ENCODE measurements at places on chromosomes 4 and X. TPM values are rescaled to one million over a fixed set of nuclear protein-coding genes. Genes with fewer than 3 reads are reported as not detected.

The BEX1 gene
- 0.14 TPM for polyA plus RNA-seq

The TCEAL2 gene
- polyA plus RNA-seq = 3.5 TPM

The GLRB gene
- 0.14 TPM for polyA plus RNA-seq

The NALF2 gene
- polyA plus RNA-seq = 0.06 TPM

The NKX6-1 gene
- 2.5 TPM for polyA plus RNA-seq

The SULT1E1 gene
- polyA plus RNA-seq = 0.10 TPM

The TMEM271 gene
- polyA plus RNA-seq = 0.08 TPM

The N4BP2 gene
- polyA plus RNA-seq = 1.8 TPM

The H2BW2 gene
- not detected for polyA plus RNA-seq

The BMP3 gene
- 0.12 TPM for polyA plus RNA-seq

The TEX13C gene
- not detected for polyA plus RNA-seq

The HPSE gene
- polyA plus RNA-seq = 15.9 TPM

The HTN3 gene
- polyA plus RNA-seq = not detected

The PGAM4 gene
- not detected for polyA plus RNA-seq

The TGIF2LX gene
- polyA plus RNA-seq = not detected

The NOCT gene
- 2.2 TPM for polyA plus RNA-seq

The CDKL5 gene
- polyA plus RNA-seq = 1.6 TPM

The UBA6 gene
- polyA plus RNA-seq = 8.1 TPM

The UCP1 gene
- not detected for polyA plus RNA-seq

The GPRASP2 gene
- 1.5 TPM for polyA plus RNA-seq

The SLC4A4 gene
- polyA plus RNA-seq = 0.39 TPM

The ODAM gene
- polyA plus RNA-seq = 0.08 TPM

The SPIN2B gene
- polyA plus RNA-seq = 4.6 TPM

The MAPK10 gene
- polyA plus RNA-seq = 1.4 TPM

The HAND2 gene
- polyA plus RNA-seq = 1.4 TPM

The FGF13 gene
- polyA plus RNA-seq = 0.49 TPM

The ALPK1 gene
- polyA plus RNA-seq = 6.3 TPM

The KCTD8 gene
- polyA plus RNA-seq = 0.02 TPM

The SLC16A2 gene
- polyA plus RNA-seq = 2.4 TPM

The CCDC110 gene
- 0.46 TPM for polyA plus RNA-seq
